ENCODE measurements at places on chromosomes 6 and 20.

DNA sequence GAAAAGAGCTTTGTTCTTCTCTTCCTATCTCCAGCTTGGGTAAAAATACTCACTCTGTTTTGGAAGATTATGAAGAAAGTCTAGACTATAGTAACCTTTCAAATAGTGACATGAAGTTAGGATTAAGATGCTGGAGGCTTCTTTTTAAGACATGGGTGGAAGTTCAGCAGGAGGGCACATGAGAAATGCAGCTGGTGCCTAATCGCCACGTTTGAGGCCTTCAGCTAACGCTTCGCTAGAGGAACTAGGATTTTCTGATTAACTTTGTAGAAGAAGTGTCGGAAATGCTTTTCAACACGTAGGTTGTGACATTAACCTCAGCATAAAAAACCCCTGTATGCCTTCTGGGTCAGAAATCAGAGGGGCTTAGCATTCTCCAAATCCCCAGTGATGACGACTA, 348.1 kb upstream of the MAP3K7 start:
- DNase-seq: no peak

DNA sequence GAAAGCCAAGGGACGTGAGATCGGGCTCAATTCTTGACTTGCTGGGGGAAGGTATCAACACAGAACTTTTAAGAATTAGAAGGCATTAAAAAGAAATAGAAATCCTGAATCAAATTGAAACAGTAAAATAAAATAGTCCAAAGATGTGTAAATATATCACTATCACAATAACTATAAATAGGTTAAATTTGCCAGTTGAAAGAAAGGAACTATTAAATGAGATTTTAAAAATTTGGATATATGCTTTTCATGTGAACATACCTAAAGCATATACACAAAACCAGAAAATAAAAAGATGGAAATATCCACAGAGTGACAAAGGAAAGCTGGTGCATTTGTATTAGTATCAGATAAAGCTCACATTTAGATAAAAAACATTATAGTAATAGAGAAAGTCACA, 152.4 kb upstream of the ESR1 start:
- DNase-seq: no peak

- peak; percentile 23 for DNase-seq
Measured at GRCh38 chr6:25266456-25267100, 12.6 kb upstream of the CARMIL1 start.

- peak; percentile 83 for DNase-seq
Measured at GRCh38 chr6:168968228-168968627, 285.4 kb downstream of the THBS2 start.

- no peak for DNase-seq
Measured at GRCh38 chr20:44209686-44210405, 725 bp downstream of the OSER1 start.

DNA sequence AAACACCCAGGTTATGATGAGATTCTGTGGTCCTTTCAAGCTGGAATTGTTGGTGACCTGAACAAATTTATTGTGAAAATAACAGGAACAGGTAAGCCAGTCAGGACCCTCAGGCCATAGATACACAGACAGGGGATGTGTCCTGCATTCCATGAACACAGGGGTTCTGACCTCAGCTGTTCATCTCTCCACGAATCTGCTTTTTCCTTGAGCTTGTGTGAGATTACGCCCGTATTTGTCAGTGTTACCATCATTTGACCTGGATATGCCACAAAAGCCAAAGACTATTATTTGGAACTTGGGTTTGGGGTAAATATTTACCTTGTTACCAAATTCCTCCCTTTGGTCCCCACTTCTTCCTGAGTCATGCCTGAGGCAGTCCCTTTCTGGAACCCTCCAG, 288.9 kb downstream of the PREX1 start:
- DNase-seq: no peak

GRCh38 chr6:102149191-102149590, 755.7 kb downstream of the GRIK2 start:
- DNase-seq: no peak

DNA sequence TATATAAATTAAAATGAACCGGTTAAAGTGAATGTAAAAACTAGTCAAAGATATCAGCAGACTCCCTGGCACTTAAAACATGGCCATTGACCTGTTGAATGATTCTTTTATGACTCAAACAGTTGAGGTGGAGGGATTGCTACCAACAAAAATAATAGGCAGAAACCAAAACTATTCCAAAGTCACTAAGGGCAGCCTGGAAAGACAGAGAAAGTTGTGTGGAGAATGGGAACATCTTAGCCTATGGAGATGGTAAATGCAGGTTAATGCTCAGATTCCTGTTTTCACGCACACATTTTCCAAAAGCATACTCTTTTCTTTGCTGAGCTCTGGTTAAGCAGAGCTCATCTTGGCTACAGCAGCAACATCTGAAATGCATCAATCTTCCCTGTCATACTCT, 553.5 kb downstream of the HACE1 start:
- DNase-seq: peak; percentile 5

- peak; percentile 37 for DNase-seq
Measured at GRCh38 chr6:117265410-117266256, at the start of gene VGLL2. Gene VGLL2, plus strand, starts transcription at chr6:117265558. Its CDS starts 206 bp downstream, at chr6:117265764.

DNA sequence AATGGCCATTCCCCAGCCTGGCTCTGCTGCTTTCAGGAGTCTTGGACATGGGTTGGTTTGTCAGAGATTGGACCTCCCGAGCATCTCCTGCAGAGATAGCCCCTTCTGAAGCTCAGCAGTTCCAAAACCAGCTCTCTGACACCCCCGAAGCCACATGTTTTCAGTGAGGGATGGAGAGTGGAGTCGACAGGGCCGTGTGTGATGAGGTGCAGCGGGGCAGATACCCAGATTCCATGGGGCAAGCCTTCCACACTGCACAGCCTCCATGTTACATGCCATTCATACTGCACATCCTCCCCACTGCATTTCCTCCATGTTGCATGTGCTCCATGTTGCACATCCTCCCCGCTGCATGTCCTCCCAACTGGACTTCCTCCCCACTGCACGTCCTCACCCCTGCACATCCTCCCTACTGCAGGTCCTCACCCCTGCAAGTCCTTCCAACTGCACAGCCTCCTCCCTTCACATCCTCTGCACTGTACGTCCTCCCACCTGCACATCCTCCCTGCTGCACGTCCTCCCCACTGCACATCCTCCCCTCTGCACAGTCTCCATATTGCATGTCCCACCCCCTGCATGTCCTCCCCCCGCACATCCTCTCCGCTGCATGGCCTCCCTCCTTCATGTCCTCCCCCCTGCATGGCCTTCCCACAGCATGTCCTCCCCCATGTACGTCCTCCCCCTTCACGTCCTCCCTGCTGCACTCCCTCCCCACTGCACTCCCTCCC, 112.2 kb downstream of the SYNDIG1 start:
- DNase-seq: no peak

DNA sequence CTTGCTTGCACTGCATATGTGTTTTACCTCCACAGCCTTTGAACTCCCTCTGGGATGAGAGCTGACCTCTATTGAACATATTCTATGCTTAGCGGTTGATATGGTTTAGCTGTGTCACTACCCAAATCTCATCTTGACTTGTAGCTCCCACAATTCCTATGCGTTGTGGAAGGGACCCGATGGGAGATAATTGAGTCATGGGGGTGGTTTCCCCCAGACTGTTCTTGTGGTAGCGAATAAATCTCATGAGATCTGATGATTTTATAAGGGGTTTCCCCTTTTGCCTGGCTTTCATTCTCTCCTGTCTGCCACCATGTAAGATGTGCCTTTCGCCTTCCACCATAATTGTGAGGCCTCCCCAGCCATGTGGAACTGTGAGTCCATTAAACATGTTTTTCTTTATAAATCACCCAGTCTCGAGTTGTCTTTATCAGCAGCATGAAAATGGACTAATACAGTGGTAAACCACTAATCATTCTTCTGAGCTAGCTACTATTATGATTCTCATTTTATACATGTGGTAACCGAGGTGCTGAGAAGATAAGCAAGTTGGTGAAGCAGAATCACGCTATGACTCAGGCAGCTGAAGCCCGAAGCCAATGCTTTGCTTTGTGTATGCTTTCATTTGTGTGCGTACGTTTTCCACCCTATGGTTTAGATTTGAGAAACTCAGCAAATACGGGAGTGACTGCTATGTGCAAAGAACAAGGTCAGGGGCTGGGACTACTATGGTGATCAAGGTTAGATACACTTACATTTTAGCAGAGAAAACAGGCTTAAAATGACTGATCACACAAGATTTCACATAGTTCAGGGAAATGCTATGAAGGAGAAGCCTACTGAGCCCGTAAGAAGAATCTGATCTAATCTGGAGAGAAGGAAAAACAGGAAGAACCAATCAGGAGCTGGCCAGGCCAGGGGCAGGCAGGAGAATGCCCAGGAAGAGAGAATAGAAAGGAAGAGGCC, 363.5 kb downstream of the ESR1 start:
- DNase-seq: peak; percentile 19

- no peak for DNase-seq
Measured at GRCh38 chr6:42921801-42922200, 5.9 kb downstream of the PTCRA start.

DNA sequence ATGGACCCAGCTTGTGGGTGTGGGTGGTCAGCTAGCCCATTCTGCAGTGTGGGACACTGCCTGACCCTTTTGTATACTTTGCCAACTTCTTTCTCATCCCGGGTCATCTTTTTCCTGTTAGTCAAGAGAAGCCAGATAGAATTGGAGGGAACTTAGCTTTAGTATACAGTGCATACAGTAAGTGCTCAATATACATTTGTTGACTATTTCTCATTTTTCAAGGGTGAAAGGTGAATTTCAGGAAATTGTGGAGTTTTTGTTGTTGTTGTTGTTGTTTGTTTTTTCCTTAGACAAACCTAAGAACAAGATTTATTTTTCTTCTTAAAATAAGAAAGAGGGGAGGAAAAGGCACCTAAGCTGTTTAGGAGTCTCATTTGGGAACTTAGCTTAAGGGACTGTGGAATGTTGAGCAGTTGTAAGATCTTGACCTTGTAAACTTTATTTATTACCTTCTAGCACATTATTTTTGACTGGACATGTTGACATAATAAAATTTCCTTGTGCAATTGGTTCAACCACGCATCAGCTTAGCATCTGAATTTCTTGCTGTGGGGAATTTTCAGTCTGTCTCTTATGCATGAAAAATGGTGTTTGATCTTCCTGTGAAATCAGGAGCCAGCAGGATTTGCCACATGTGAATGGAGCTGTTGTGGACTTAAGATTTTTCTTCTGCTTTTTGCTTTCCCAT, 113.6 kb downstream of the ARID1B start:
- no peak for DNase-seq

- no peak for DNase-seq
Measured at GRCh38 chr6:157033428-157034140, 256.4 kb downstream of the ARID1B start.

GRCh38 chr6:46954837-46955451, 33.2 kb upstream of the ADGRF5 start:
- DNase-seq: no peak

- peak; percentile 95 for DNase-seq
Measured at GRCh38 chr6:7267466-7268091, 45.4 kb downstream of the SSR1 start.

DNA sequence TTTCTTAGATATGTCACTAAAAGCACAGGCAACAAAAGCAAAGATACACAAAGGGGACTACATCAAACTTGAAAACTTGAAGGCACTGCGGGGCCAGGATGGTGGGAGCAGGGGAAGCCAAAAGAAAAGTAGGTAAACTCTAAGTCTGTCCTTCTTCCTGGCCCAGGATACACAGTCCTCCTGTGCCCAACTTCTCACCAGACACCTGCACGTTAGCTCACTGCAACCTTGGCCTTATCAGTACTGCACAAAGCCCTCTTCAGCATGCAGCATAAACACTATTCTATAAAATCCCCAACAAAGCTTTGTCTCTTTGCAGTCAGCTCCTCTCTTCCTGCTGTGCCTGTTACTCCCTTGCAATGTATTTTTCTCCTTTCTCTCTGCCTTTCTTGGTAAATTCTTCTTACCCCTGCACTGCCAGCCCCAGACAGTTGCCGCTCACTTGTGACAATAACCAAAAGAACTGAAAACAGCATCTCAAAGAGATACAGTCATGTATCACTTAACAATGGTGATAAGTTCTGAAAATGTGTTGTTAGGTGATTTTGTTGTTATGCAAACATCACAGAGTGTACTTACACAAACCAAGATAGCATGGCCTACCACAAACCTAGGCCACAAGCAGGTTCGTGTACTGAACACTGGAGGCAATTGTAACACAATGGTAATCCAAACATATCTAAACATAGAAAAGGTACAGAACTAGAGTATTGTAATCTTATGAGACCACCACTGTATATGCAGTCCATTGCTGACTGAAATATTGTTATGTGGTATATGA, 51.2 kb downstream of the NINL start:
- no peak for DNase-seq

- no peak for DNase-seq
Measured at GRCh38 chr20:33810259-33810658, 889 bp upstream of the CHMP4B start.

DNA sequence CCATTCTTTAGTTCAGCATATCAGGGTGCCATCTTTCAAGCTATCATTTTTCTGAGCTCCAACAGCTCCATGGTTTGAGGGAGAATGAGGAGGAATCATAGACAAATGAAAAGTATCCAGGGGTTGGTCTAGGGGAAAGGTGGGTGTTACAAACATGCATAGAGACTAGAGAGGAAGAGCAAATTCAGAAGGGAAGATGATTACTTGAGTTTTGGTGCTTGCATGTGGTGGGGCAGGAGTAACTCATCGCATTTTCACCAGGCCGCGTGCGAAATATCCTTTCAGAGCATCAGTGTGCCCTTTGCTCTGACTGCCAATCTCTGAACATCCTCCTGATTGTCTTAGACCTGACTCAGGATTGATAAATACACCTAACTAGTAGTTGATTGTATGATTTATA, 7.7 kb upstream of the BICRAL start:
- DNase-seq: no peak

DNA sequence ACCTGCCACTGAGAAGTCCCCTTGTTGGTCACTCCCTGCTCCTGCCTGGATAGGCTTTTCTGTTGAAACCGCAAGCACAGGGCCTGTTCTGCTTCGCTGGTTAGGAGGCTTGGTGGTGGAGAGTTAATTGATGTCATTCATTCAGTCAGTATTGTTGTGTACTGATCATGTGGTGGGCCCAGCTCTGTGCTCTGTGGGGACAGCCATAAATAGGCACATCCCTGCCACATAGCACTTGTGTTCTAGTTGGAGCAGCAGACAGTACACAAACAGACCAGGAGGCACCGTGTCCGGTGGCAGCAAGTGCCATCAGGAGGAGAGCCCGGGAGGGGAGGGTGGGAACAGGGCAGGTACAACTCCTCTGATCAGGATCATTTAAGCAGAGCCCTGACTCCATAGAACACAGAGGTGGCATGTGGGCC, 155.2 kb upstream of the INSM1 start:
- DNase-seq: no peak

DNA sequence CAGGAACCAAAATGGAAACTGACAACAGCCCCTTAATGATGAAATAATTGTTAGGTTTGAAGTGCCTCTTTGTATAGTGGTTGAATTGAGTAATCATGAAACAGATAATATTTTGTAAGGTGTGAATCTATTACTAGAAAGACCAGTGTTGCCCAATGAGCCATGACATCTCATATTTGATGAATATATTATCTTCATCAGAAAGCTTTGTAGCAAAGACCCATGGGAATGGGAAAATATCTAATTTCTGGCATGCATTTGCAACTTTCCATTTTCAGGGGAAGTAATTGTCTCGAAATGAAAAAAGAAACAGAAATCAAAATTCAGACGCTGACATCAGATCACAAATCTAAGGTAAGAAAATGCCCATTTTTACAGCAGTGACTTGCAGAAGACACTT, 57.3 kb upstream of the LAMP5 start:
- no peak for DNase-seq

- DNase-seq: no peak
Measured at GRCh38 chr20:23079016-23079351, 7.1 kb downstream of the CD93 start.
